ENCODE measurements at places on chromosomes 5 and 9.

GRCh38 chr5:16981700-16982099 is 45.6 kb upstream of the MYO10 start:
- no peak for DNase-seq

DNA sequence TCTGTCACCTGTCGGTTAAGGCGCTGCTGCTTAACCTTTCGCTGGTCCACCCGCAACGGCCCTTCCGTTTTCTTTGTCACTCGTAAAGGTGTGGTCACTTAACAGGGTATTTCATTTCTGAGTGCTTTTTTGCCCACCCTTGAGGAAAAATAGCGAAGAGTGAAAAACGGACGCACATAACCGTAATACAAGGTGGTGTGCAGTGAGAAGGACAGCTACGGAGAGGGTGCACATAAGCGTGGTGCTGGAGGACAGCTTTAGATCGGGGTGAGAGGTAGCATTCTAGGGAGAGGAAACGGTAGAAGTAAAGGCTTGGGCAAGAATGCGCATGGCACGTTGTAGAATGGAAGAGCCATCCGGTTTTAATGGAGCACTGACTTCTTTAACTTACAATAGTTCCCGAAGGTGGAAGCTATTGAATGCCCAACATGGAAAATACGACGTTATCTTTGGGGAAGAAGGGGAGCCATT is 761 bp downstream of the CCT5 start:
- no peak for DNase-seq

DNA sequence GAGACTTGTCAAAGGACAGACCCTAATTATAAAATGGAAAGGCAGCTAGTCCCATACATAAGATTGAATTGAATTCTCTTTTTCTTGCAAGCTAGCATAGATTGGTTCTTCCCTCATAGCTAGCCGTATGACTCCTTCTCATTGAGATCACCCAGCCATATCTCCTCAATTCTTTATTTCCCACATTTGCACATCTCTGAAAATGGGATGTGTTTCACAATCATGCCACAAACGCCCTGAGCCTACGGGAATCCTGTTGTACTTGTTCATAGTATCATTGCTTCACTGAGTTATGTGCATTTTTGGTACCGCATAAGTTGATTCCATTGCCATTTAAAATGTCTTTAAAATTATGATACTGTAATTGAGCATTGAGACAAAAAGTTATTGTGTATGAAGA is 90.5 kb downstream of the PCSK1 start:
- no peak for DNase-seq

- peak; percentile 29 for DNase-seq
These were observed 6.9 kb upstream of the TPM2 start for GRCh38 chr9:35696520-35697215.

DNA sequence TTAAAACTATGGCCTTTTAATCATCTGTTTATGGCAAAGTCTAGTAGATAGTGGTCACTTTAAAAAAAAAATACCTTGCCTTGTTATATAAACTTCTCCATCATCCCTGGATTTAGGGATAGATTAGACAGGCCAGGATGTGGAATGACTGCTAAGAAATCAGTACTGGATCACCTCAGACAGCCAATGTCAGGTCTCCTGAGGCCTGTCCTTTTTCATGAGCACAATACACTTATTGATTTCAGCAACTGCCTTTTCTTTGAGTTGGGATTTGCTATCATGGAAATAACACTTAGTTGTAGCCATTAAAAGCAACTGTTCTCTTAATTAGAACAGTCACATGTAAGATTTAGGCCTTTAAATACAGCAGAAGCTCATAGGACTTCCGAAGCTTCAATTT is 77.9 kb downstream of the NLN start:
- no peak for DNase-seq

- DNase-seq: peak; percentile 67
These were observed 4.6 kb upstream of the MYORG start for GRCh38 chr9:34381323-34381722.

DNA sequence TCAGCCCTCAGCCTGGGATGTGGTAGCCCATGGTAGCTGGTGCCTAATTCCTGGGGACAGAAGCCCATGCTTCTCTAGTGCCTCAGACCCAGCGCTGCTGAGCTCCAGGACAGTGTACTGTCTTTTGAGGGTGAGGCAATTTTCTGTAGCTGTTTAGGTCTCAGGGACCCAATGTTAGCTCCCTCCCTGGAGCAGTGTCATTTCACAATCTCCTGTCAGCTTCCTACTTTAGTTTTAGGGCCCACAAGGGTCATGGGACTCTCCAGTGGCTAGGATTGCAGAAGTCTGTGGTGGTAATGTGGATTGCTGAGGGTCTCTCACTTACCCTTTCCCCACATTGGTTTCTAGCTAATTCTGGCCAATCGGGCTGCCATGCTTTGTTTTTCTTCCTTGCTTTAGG is 67.7 kb upstream of the CCL21 start:
- DNase-seq: no peak

- DNase-seq: no peak
These were observed 1.3 kb downstream of the ENC1 start for GRCh38 chr5:74638970-74639806.

- DNase-seq: no peak
These were observed 238.1 kb downstream of the FBXL7 start for GRCh38 chr5:15737871-15738664.

- DNase-seq: no peak
These were observed 193.2 kb upstream of the RORB start for GRCh38 chr9:74303945-74304344.

- no peak for DNase-seq
These were observed 10.2 kb downstream of the AQP3 start for GRCh38 chr9:33437205-33437604.

GRCh38 chr5:134554319-134555222 is 29.1 kb downstream of the JADE2 start:
- DNase-seq: no peak

GRCh38 chr9:98229090-98229395 is 26.4 kb downstream of the TBC1D2 start:
- no peak for DNase-seq

- DNase-seq: no peak
These were observed 3.2 kb upstream of the ANP32B start for GRCh38 chr9:97979788-97980478.

GRCh38 chr5:64654561-64654938 is 35.8 kb upstream of the SHISAL2B start:
- no peak for DNase-seq

GRCh38 chr5:179763215-179763945 is 30.4 kb upstream of the LTC4S start:
- DNase-seq: peak; percentile 13

Data from NCI-H1436 (cell line).